CD4-positive, alpha-beta T cell treated with Interleukin-21 for 1 hour (primary cell): ENCODE measurements at places on chromosomes 2 and 18.

DNA sequence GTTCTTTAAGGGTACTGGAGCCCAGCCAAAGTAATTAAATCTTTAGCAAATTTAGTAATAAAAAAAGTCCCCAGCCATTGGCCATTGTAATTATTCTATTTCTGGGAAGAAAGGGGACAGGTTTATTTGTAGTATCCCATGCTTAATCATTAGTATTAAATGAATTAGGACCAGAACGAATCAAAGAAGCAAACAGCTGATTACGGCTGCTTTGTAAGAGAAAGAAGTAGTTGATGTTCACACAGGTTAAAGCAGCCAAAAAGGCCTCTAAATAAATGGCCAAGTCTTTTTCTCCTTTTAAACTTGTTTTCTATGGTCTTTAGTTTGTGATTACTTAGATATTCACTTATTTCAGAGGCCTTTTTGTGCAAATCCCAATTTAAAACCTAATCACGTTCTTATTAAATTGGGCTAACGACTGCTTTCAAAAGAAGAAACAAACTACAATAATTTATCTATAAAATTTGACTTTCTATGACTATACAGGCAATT, 48.6 kb upstream of the DNAH7 start:
- DNase-seq, result no peak

DNA sequence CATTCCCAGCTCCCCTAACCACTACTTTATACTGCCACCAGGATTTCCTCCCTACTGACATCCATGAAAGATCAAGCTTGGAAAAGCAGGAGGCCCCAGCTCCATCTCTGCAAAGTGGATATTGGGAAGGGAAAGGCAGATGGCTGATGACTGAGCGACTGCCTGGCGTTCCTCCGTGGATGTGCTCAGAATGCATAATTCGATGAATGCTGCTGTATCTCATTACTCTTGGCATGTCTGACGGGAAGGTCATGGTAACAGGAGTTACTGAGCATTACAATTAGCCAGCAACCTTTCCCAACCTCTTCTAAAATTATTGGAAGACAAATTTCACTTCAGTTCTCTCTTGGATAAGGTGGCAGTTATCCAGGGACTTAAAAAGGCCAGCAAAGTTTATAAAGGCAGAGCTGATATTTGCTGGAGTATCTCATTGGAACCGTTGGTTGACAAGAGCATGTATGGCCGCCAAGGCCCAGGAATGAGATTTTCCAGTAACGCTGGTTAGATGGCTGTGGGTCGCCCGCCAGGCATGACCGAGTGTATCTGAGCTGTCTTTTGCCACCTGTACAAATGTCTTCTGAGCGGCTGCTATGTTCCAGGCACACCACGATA, 34.5 kb downstream of the KCNE4 start:
- no peak for DNase-seq

DNA sequence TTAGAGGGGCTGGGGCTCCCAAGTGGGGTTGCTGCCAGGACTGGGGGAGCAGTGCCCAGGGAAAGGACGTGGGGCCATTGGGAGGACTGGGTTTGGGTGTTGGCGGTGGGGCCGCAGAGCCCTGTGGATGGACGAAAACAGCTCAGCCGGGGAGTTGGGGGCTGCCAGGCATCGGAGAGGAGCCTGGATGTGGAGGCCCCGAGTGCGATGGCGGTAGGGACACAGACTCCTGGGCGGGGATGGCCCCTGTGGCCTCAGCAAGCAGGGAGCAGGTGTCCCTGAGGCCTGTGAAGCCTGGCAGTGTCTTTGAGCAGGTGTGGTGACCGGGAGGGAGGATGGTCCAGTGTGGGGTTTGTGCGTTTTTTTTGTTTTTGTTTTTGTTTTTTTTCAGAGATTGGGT, 13.3 kb downstream of the CTDP1 start:
- DNase-seq, result no peak

GRCh38 chr18:79859314-79859713, 61.6 kb downstream of the KCNG2 start:
- DNase-seq, result no peak

GRCh38 chr18:39481281-39481680, 1915.7 kb upstream of the CELF4 start:
- no peak for DNase-seq

GRCh38 chr2:42877511-42877910, 85.1 kb upstream of the HAAO start:
- DNase-seq, result no peak

DNA sequence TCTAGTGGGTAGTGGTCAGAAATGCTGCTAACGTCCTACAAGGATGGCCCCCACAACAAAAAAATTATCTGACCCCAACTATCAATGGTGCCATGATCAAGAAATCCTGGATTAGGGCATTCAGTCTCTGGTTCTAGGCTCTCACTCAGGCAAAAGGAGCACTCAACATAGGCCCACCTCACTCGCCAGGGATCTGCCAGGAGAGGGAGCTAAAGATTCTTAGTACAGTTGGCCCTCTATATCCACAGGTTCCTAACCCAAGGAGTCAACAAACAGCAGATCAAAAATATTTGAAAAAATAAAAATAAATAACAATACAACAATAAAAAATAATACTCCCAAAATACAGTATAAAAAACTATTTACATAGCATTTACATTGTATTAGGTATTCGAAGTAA, 10.0 kb downstream of the SLC4A5 start:
- no peak for DNase-seq

DNA sequence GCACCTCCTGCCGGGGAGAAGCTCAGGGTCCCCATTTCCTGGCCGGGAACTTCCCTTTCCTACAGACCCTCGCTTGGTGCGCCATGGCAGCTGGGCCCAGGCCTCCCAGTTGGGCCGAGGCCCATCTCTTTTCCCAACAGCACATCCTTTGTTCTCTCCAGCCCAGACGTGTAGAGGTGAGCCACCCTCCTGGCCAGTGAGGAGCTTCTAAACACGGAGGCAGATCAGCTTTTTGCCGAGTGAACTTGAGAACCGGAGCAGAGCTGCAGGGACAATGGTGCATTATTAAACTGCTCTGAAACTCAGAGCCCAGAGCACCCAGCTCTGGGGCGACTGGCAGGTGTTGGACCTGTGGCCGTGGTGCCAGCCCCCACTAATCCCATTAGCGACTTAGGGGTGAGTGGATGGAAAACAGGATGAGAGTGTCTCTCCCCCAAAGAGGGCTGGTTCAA, 25.4 kb downstream of the SH3BP4 start:
- DNase-seq, result no peak

GRCh38 chr2:148048475-148049221, 27.8 kb downstream of the MBD5 start:
- DNase-seq, result no peak

- DNase-seq, result peak; percentile 25
These were observed 806 bp downstream of the RFX8 start for GRCh38 chr2:101473911-101474701.

- DNase-seq, result peak; percentile 36
These were observed 41.1 kb downstream of the LDAH start for GRCh38 chr2:20781656-20782265.

- DNase-seq, result no peak
These were observed 522.3 kb downstream of the SOX11 start for GRCh38 chr2:6214471-6214870.

DNA sequence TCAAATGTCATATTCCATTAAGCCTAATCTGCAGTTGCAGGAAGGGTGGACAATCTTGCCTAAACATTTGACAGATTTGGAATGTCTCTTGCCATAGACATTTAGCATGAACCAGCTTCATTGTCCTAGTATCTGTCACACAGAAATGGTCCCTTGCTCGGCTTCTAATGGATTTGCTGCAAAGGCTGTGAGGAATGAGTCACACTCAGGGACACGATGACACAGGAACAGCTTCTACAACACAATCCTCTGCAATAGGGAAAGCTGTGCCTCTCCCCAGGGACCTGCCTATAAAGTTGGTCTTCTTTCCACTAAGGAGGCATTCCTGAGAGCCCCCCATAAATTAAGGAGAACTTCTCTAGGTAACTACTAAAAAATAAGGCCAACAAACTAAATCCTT, 155.1 kb upstream of the L3MBTL4 start:
- no peak for DNase-seq

DNA sequence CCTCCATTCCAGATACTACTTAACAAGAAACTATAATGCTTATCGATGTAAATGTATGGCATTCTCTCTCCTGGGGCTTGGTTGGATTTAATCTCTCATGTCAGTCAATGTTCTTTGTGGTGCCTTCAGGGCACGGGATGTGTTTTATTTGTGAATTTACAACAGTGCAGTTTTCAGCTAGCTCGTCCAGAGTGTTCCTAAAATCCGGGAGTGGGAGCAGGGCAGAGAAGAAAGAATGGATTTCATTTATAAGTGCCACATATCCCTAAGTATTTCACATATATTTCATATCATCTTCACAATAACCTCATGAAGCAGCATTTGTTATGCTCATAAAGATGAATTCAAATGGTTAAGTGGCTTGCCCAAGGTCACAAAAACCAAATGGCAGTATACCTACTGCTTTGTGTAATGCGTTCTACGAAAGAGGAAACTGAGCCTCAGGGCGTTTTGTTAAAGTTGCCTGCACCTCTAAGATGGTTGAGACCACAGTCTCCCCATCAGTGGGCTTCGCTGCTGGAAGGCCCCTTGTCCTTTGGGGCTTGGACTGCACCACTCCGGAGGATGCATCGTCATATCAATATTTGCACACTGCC, 134.7 kb upstream of the MGAT5 start:
- no peak for DNase-seq

DNA sequence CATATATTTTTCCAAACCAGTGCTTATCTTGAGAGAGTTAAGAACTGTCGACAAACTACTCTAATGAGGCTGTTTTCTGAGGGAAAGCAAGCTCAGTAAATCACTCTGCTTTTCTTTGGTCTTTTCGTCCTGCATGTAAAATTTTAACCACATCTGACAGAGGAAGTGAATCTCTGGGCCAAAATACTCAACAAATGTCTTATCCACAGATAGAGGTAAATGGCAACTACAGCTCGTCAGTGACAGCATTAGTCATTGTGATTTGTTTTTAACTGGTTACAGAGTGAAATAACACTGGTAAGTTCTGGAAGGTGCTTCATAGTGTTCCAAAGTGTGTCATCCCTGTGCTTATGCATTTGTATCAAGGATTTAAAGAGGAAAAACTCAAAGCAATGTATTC, 82.6 kb upstream of the SLC8A1 start:
- DNase-seq, result no peak

GRCh38 chr2:15654727-15655073, 63.0 kb downstream of the DDX1 start:
- DNase-seq, result no peak

GRCh38 chr2:230619491-230619890, 93.2 kb upstream of the CAB39 start:
- no peak for DNase-seq

- no peak for DNase-seq
These were observed 2.4 kb downstream of the SKA1 start for GRCh38 chr18:50377061-50377798.

DNA sequence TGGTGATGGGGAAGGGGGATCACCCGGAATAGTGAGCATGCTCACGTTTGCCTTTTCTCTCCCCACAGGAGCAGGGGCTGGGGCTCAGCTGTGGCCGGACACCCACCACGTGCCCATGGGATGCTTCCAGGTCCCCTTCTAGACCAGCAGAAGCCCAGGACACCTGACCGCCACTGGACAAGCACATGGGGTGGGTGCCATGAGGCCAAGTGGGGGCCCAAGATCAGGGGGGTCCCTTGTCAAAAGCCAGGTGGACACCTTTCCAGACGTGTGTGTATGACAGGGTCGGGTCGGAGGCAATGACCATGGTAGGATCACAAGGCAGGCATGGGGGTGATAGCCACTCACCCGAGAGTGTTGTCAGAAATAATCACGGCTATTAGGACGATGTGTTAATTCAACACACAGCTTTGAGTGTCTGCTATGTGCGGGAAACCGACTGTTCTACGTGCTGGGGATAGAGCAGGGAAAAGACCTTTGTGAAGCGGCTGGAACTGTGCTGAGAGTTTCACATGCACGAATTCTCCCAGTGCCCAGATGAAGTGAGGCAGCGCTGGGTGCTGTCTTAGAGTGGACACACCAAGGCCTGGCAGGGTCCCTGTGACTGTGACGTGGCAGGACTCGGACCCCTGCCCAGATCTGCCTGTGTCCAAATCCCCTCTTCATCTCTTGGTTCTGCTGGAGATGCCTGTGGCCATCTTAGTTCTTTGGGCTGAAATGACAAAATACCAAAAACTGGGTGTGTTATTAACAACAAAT, 244.7 kb downstream of the NDUFA10 start:
- no peak for DNase-seq

DNA sequence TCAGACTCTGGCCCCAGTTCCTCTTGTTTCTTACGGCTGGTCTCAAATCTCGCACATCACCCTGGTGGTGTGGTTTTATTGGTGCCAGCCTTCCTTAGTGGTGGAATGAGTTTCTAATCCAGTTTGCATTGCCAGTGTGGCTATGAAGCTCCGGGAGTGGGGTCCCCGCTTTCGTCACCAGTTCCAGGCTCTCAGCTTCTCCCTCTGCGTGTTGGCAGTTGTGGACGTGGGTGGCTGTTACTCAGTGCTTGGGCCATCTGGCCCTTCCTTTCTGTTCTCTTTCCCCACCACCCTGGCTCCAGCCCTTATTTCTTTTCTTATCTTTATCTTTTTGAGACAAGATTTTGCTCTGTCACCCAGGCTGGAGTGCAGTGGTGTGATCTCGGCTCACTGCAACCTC, 30.1 kb downstream of the EFR3B start:
- DNase-seq, result no peak

- DNase-seq, result no peak
These were observed 44.6 kb upstream of the THOC1 start for GRCh38 chr18:312415-312814.

DNA sequence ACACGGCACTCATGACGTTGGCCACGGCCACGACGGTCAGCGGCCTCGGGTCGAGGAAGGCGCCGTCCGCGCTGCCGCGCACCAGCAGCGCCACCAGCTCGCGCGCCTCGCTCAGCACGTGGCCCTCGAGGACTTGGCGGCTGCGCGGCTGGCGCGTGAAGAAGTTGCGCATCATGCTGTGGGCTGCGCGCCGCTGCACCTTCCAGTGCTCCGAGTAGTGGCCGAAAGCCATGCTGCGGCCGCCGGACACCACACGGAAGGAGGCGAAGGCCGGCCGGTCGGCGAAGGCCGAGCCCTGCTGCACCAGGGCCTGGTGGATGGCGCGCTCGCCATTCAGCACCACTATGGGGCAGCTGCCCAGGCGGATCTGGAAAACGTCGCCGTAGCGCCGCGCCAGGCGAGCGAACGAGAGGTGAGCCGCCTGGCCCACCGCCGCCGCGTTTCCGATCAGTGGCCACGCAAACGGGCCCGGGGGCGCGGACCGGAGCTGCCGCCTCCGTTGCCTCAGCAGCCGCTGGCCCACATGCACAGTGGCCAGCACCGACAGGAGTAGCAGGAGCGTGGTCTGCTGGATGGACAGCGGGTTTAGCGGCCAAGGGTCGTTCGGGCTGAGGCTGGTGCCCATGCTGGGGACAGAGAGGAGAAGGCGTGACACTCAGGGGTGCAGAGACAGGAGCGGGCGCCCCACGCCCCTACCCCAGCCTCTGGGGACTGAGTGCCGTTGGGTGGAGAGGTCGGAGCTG, 1.0 kb downstream of the CYP1B1 start:
- DNase-seq, result no peak
